B cell (primary cell): ENCODE measurements at places on chromosomes 5 and 9. TPM values are rescaled to one million over a fixed set of nuclear protein-coding genes. Genes with fewer than 3 reads are reported as not detected.

DNA sequence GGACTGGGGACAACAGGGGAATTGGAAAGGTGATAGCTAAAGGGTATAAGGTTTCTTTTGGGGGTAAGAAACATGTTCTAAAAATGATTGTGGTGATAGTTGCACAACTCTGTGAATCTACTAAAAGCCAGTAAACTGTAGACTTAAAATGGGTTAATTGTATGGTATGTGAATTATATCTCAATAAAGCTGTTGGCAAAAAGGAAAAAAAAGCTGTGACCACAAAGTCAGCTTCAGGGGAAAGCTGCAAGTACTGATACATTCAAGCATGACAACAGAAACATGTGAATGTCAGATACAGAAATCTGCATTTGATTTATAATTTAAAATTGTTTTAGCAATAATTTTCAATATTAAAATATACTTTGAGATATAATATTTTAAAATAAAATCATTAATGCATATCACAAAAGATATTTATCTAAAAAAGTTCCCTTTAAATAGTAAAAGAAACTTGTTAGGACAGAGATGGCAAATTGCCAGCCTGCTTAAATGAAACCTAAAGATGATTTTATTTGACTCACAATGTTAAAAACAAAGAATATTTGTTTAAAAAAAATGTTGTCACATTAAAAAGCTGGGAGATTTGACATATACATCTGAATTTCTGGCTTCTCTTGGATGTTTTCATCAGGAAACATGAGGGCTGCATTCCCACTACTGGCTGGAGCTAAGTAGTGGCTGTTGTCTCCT, 66.0 kb downstream of the TBCA start:
- H3K36me3 ChIP-seq, result peaks cover 5% of the 10 kb centered on the region
- no peak overlapping the region for H3K4me3 ChIP-seq
- H3K4me1 ChIP-seq, result no peaks in the 10 kb centered on the region
- no peaks in the 10 kb centered on the region for H3K27me3 ChIP-seq

DNA sequence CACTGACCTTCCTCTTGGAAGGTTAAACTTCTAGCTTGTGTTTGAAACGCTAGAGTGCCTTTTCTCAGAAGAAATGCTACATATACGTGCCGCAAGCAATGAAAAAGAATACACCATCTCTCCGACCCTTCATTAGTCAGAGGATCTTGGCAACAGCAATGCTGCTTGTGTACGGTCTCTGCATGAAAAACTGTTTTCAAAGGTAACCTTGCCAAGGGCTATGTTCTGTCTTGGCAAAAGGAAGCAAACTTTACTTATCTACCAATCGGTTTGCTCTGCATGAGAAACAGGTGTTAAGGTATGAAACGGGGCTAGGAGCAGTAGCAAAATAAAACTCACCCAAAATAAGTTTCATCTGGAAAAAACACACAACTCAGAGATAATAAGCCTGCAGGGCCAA, 297.8 kb downstream of the FBXL17 start:
- no peaks in the 10 kb centered on the region for H3K27me3 ChIP-seq
- no peak overlapping the region for H3K4me3 ChIP-seq
- no peak for DNase-seq
- no peak overlapping the region for H3K27ac ChIP-seq
- no peaks in the 10 kb centered on the region for H3K4me1 ChIP-seq
- no peaks in the 10 kb centered on the region for H3K36me3 ChIP-seq

DNA sequence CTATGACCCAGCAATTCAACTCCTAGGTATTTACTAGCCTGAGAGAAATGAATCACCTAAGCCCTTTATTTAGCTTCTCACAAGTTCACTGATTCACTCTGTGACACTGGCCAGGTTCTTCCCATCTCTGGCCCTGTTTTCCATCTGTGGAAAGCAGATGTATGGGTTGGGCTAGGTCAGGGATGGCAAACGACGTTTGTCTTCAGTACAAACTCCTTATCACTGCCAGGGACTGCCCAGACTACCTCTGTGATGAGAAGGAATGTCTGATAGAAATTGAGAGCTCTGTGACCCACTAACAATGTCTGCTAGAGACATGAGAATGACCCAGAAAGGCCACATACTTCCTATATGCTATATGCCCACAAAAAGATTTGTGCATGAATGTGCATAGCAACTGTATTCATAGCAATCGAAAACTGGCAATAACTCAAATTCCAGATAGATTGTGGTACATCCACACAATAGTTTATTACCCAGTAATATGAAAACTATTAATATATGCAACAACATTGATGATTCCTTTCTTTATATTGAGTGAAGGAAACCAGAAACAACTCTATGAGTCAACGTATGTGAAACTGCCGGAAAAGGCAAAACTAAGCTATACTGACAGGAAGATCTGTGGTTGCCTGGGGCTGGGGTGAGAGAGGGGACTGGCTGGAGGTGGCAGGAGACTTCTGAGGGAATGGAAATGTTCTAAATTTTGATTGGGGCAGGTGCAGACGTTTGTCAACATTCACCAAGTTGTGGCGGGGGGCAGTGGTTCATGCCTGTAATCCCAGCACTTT, 32.0 kb upstream of the ADAM19 start:
- H3K27ac ChIP-seq, result peak overlapping the region; percentile 31
- peaks cover 59% of the 10 kb centered on the region for H3K4me1 ChIP-seq

DNA sequence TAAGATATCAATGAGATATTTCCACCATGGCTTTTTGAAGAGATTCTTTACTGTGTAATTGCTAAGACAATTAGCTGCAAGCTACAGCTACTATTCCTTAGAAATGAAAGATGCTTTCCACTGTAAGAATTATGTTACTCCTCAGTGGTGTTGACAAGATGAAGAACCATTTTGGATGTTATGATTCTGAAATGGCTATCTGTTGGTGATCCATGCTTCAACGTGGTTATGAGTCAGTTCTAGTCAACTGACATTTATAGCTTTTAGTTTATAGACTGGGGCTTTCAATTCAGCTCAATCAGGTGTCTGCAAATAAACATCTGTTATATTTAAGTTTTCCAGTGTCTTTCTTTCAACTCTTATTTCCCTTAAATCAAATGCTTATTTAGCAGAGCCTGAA, 93.7 kb downstream of the SGCD start:
- H3K36me3 ChIP-seq, result no peaks in the 10 kb centered on the region
- no peak overlapping the region for H3K27ac ChIP-seq
- H3K4me1 ChIP-seq, result no peaks in the 10 kb centered on the region
- no peak for DNase-seq
- no peak overlapping the region for H3K4me3 ChIP-seq

GRCh38 chr9:126833710-126834345, 26.6 kb upstream of the ZBTB34 start:
- H3K4me3 ChIP-seq, result no peak overlapping the region
- H3K27ac ChIP-seq, result no peak overlapping the region
- no peaks in the 10 kb centered on the region for H3K36me3 ChIP-seq
- DNase-seq, result no peak
- H3K27me3 ChIP-seq, result no peaks in the 10 kb centered on the region
- no peaks in the 10 kb centered on the region for H3K4me1 ChIP-seq

- no peak overlapping the region for H3K27ac ChIP-seq
- H3K27me3 ChIP-seq, result no peaks in the 10 kb centered on the region
- H3K4me3 ChIP-seq, result no peak overlapping the region
- peaks cover 35% of the 10 kb centered on the region for H3K4me1 ChIP-seq
Measured at GRCh38 chr9:68710111-68710471, 5.1 kb downstream of the PIP5K1B start.

DNA sequence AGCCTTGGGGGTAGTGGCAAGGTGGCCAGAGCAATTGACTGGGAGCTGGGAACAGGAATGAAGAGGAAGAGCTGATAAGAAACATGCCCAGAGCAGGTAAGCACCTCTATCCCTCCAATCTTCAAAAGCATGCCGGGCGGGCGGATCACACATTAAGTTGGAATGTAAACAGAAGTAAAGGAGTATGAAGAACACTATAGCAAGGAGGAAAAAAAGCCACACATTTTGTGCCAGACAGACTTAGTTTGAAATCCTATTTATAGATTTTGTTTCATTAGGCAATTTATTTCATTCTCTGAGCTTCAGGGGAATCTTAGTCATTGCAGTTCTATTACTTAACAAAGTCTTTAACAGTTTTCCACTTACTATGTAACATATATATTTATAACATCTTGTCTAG, 173.9 kb upstream of the TNC start:
- no peaks in the 10 kb centered on the region for H3K4me1 ChIP-seq
- H3K27ac ChIP-seq, result no peak overlapping the region
- no peaks in the 10 kb centered on the region for H3K36me3 ChIP-seq
- H3K4me3 ChIP-seq, result no peak overlapping the region

GRCh38 chr5:43332401-43332800, 19.2 kb upstream of the HMGCS1 start:
- no peak overlapping the region for H3K27ac ChIP-seq
- H3K27me3 ChIP-seq, result no peaks in the 10 kb centered on the region
- no peaks in the 10 kb centered on the region for H3K36me3 ChIP-seq
- no peak for DNase-seq

DNA sequence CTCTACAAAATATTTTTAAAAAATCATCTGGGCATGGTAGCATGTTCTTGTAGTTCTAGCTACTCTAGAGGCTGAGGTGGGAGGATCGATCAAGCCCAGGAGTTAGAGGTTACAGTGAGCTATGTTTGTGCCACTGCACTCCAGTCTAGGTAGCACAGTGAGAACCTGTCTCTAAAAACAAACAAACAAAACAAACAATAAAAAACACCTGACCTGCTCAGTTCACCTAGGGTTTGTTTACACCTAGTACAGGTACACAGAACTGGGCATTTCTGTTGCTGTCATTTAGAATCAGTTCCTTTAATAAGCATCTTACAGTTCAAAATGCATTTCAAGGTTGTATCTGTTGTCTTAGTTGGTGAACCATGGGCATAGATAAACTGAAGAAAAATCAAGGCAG, 95.3 kb downstream of the MEGF10 start:
- no peak for DNase-seq
- H3K27me3 ChIP-seq, result no peaks in the 10 kb centered on the region
- H3K27ac ChIP-seq, result no peak overlapping the region
- no peaks in the 10 kb centered on the region for H3K36me3 ChIP-seq
- no peak overlapping the region for H3K4me3 ChIP-seq

TMEM215 gene
- not detected in 2 replicates for polyA plus RNA-seq

SPATA31E1 gene
- polyA plus RNA-seq, result not detected in 2 replicates

TXNDC8 gene
- not detected in 2 replicates for polyA plus RNA-seq
